NCI-H774 (cell line): ENCODE measurements at places on chromosomes 12 and 14.

DNA sequence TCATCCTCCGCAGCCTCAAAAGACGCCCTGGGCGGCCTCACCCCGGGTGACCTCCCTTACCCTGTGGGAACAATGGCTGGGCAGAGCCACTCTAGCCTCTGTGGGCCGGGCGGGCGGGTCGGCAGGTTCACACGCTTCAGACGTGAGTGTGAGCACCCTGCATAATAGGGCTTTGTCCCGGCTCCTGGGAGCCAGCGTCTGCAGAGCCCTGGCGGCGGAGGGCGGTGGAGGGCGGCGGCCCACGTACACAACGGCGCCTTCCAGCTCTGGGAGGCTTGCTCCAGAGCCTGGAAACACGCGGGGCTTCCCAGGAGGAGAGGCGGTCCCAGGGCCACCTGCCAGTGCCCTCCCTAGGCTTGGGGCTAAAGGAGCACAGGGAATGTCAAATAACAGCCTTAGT lies 205.6 kb downstream of the BCL11B start:
- DNase-seq: no peak

- DNase-seq: no peak
Observed at GRCh38 chr12:122449317-122449716, 26.8 kb upstream of the CLIP1 start.

GRCh38 chr14:92411941-92412340 lies 89.0 kb downstream of the SLC24A4 start:
- DNase-seq: no peak

GRCh38 chr14:21352587-21352986 lies 31.2 kb downstream of the SUPT16H start:
- no peak for DNase-seq

- peak; percentile 80 for DNase-seq
Observed at GRCh38 chr14:37585101-37585511, 9.9 kb downstream of the FOXA1 start.

GRCh38 chr14:83733670-83734069 lies 1796.3 kb upstream of the FLRT2 start:
- DNase-seq: no peak

DNA sequence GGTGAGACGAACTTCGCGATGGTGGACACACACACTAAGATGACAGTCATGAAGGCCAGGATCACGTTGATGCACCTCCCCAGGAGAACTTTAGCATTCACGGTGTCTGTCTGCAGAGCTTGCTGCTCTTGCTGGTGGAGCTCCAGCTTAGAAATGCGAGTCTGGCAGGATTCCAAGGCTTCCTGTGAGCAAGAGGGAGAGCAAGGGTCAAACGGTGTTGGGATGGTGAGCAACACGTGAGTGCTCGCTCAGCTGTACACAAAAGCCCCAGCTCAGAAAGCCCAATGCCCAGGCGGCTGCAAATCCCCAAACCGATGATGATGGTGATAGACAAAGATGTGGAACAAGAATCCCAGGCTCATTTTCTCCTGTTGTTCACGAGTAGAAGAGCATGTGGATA lies 78.8 kb downstream of the TMCC3 start:
- DNase-seq: no peak

GRCh38 chr12:25819691-25820090 lies 138.8 kb upstream of the RASSF8 start:
- DNase-seq: no peak

GRCh38 chr14:92207012-92207927 lies 85.5 kb downstream of the CPSF2 start:
- no peak for DNase-seq
